ENCODE measurements at places on chromosomes 4 and X.
A peak's percentile ranks its signal among the peaks of the same experiment; 100 is the strongest.

DNA sequence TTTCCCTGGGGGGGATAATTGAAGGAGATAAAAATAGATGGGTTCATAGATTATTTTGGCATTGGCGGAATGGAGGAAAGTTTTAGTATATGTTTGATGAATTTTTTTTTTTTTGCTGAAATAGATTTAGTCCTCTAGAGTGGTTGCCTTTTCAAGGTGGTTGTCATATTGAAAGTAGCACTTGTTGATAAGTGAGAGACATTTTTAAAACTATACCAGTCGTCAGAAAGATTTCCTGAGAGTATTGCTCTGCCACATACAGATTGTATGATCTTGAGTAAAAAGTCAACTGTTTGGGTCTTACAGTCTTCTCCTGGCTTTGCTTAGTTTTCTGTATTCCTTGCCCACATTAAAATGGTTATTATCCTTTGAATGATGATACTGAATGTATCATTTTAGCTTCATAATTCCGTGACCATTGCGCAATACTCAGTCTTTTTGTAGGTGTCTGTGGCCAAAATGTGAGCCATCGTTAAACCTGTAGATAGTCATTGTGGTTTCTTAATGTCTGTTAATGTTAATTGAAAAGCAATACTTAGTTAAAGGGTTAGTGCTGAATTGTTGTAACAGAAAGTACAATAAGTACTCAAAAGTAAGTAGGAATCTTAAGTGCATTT, 7.1 kb downstream of the SMARCAD1 start:
- DNase-seq, result no peak

- DNase-seq, result no peak
Observed at GRCh38 chr4:9832640-9833039, 51.2 kb downstream of the DRD5 start.

- DNase-seq, result no peak
Observed at GRCh38 chrX:6024204-6024603, 204.5 kb downstream of the NLGN4X start.

DNA sequence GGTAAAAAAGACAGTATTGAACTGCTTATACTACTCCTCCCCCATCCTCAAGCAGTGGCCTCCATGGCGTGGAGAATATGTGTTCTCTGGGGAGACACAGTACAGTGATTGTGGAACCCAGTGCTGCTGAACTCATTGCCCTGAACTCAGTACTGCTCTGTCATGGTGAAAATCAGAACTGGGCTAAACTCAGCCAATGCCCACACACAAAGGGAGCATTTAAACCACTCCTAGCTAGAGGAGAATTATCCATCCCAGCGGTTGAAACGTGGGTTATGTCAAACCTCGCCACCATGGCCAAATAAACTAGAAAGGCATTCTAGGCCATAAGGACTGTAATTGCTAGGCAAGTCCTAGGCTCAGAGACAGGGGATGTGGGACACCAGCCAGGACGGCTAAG, 131.8 kb downstream of the SPOCK3 start:
- DNase-seq, result no peak

DNA sequence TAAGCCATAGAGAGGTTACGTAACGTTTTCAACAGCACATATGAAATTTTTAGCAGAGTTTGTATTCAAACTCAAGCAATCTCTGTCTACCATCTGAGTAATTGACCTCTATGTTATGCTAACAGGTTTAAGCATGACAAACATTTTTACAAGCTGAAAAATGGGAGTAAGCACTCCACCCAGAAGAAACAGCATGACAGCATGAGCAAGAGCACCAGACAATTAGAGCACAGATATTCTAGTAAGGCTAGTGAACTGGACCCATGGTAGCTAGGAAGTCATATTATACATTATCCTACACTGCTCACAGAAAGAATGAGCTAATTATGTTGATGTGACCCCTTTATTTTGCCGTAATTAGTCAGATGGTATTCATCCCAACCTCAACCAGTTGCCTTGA, 200.5 kb downstream of the PABPC4L start:
- DNase-seq, result no peak

DNA sequence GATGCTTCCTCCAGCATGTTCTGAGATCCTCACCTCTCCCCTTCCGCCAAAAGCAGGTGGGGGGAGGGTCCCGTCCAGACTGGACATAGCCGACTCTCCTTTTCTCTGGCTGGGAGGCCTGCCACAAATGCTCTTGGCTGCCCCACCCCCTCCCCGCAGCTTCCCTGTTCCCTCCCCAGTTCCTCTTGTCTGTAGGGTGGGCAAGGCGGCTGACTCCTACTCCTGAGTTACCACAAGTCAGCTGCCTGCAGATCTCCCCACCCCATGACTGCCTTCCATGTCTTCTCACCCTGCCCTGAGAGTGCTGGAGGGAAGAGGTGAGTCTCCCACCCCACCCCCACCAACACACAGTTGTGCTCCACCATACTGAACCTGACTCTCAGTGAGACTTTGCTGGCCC, 2.9 kb downstream of the ATP6AP1 start:
- no peak for DNase-seq

- no peak for DNase-seq
Observed at GRCh38 chrX:28670074-28670473, 82.8 kb downstream of the IL1RAPL1 start.

GRCh38 chr4:108052558-108053120, 63.0 kb downstream of the HADH start:
- no peak for DNase-seq

DNA sequence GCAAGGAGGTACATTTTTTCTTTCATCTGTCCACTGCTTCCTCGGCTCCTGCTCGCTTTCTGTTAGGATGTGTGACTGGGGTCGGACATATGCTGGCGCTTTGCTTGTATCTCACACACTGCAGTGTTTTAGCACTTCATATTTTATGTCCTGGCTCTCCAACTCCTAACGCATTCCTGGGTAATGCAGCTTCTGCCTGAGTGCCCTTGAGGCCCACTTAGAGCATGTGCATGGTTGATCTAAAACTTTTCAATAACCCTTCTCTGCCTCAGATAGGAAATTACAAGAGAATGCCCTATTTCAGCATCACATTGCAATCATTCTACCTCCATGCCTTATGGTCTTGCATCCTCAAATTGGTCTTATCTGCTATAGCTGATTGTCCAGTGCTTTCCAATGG, 65.3 kb downstream of the NEIL3 start:
- DNase-seq, result peak; percentile 19

DNA sequence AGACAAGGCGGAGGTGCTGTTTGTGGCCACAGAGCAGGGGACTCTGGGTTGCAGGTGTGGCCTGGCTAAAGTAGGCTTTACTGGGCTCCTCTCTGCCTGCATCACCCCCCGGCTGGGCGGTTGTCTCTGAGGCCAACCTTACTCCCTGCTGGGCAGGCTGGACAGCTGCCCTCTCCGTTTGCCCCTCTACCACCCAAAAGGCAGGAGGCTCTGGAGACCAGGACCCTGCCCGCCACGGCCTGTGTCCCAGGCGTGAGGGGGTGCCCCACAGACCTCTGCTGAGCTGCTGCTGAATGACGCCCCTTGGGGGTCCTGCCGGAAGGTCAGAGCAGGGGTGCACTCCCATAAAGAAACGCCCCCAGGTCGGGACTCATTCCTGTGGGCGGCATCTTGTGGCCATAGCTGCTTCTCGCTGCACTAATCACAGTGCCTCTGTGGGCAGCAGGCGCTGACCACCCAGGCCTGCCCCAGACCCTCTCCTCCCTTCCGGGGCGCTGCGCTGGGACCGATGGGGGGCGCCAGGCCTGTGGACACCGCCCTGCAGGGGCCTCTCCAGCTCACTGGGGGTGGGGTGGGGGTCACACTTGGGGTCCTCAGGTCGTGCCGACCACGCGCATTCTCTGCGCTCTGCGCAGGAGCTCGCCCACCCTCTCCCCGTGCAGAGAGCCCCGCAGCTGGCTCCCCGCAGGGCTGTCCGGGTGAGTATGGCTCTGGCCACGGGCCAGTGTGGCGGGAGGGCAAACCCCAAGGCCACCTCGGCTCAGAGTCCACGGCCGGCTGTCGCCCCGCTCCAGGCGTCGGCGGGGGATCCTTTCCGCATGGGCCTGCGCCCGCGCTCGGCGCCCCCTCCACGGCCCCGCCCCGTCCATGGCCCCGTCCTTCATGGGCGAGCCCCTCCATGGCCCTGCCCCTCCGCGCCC, 920 bp downstream of the HTT-AS start:
- no peak for DNase-seq

DNA sequence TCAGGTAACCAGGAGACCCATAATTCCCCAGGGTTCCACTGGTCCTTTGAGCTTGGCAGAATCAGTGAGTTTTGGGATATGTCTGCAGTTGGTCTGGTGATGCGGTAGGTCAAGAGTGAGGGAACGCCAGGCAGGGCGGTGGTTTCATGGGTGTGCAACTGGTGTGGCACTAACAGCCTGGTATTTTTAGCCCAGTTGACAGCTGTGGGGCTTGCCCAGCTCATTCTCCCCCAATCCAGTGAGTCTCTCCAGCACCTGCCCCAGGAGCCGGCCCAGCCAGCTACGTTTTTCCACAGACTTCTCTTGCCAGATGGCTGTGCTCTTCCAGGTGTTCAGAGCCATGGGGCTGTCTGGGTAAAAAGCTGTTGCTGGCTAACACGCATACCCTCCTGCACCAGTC, 1019.9 kb downstream of the CCSER1 start:
- no peak for DNase-seq

- DNase-seq, result no peak
Observed at GRCh38 chrX:70171624-70172023, 5.7 kb upstream of the DGAT2L6 start.

DNA sequence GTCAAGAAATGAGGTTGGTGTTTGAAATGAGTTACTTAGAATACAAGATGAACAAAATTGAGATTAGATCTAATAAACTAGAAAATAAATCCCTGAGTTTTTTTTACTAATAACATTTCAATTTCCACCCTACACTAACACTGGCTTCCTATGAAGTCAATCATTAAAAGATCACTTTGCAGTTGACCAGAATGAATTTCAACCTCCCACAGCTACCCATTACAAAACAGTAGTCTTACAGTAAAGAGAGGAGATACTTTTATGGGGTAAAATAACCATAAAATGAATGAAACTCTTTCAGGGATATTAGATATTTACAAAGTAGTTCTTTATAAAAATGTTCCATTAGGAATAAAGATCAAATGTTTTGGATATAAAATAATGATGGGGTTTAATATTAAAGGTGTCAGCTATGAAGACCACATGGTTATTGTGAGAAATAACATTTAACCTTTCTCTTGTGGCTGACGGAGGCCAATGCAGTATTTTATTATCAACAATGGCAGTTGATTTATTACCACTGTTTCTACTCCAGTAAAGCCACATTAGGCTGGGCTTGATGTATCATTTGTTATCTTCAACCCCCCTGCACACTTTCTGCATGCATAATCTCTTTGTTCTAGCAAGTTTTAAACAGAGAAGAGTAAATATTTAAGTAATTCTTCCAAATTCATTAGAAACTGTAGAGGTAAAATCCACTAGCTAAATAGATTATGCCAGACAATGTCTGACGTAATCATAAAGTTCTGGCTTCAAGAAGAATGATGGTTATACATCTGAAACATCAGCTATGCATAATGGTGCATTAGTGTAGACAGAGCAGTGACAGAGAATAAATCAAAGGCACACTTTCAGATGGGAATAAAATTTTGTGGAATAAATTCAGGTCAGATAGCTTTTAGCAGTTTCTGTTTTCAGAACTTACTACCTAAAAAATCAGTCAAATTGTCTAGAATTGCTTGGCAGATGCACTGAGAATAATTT, 516.6 kb downstream of the PCDH18 start:
- peak; percentile 4 for DNase-seq

- DNase-seq, result no peak
Observed at GRCh38 chr4:2083116-2083825, 24.1 kb downstream of the NAT8L start.

DNA sequence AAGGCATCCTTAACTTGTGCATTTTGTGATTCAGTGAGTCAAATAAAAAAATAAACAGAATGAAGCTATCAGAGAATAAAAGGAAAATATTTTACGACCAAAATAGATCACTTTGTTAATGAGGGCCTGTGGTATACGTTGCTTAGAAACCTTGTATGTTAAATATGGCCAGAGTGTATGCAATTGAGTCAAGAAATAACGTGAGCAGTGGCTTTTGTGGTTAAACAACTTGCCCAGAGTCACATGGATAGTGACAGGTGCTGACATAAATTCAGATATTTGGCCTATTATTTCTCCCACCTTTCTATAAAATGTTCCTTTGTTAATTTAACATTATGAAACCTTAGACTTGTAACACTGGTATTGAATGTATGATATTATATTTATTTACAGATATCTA, 393.4 kb downstream of the PABPC4L start:
- no peak for DNase-seq

All from amniotic epithelial cell (primary cell).